ENCODE measurements at places on chromosomes 3 and 15.

GRCh38 chr15:95567686-95568085 is 762.8 kb upstream of the NR2F2 start:
- DNase-seq = no peak

DNA sequence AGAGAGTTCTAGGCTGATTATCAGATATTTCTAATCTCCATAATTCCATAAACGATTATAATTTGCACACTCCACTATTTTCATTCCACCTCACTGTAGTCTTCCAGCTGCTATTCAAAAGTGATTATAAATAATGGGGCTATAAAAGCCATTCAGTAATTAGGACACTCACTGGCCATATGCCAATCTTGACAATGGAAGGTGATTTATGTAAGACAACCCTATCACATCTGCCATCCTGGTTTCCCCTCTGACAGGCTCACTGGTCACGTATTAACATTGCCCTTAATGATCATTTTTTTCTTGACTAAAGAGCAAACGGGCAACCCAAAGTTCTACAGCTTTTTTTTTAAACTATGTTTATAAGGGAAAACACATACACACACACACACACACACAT is 402.4 kb downstream of the MAGI1 start:
- DNase-seq = no peak

GRCh38 chr15:99307735-99308134 is 56.5 kb downstream of the LRRC28 start:
- DNase-seq = no peak

- no peak for DNase-seq
Measured at GRCh38 chr15:96406701-96407100, 76.2 kb downstream of the NR2F2 start.

DNA sequence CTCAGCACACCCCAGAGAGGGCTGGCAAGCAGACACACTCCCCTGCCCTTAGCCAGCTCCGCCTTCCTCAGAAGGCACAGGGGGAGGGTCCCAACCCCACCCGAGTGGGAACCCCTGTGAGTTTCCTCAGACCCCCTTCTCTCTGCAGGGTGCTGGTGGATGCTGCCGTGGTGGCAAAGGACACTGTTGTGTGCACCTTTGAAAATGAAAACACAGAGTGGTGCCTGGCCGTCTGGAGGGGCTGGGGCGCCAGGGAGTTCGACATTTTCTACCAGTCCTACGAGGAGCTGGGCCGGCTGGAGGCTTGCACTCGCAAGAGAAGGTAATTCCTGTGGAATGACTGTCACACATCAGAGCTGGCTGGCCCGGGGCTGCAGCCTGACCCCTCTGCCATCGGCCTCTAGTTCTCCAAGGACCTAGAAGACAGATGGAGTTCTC is 149.4 kb downstream of the LRRK1 start:
- DNase-seq = no peak

DNA sequence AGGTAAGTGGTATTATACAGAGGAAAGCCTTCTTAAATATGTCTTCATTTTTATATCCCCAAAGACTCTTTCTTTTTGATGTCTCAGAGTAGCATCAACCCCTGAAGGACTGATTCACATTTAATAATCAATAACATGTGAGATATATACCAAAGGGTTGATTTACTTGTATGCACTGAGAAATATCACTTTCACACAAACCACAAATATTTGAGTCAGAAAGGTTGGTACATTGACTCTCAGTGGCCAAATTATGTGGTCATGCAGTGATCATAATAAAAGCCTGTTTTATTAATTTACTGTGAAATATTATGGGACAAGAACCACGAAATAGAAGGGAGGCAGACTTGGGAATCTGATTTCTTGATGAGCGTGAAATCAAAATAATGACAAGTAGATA is 329.0 kb downstream of the GBE1 start:
- no peak for DNase-seq

DNA sequence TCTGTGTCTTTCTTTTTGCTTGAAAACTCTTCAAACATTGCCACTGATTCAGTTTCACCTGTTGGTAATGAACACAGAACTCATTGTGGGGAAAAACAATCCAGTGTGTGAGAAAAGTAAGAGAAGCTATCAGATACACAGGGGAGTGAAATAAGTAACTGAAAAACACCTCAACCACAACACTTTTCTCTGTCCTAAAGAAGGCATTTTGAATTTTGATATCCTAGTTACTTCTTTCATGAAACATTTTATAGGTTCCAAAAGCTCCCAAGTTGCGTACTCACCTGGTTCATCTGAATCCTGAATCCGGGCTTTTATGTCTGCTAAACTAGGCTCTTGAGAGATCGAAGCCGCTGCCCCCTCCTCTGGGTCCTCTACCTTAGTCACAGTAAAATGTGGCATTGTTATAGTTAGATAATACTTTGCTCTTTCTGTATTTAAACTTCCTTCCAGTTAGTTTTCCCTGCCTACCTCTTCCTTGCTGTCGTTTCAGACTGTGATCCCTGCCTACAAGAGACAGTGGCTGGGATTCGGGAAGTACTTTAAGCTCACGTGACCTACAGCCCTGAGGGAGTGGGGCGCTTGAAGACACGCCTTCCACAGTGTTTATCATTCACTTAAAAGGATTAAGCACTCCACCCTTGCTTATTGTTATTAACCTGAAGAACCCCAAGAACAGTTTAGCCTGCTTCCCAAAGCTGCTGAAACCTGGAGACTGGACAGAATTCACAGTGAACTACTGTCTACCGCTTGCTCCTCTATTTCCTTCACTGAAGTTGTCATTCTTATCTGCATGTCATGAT is 19.1 kb downstream of the SLC12A6 start:
- DNase-seq = peak; percentile 16

DNA sequence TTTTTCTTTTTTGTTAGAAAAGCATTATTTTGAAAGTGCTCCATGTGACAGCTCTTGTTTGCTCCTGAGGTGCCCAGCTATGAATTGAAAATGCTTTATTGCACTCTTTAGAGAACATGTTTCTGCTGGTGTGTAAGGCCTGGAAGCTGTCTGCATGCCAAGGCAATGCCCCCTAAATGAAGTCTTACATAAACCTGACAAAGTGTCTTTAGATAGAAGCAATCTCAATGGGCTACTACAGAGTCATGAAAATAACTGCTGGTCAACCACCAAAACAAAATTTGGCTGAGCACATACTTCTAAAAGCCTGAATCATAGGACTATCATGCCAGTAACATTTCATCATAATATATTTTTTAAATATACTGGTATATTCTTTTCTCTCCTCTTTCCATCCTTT is 178.7 kb downstream of the THRB start:
- no peak for DNase-seq

DNA sequence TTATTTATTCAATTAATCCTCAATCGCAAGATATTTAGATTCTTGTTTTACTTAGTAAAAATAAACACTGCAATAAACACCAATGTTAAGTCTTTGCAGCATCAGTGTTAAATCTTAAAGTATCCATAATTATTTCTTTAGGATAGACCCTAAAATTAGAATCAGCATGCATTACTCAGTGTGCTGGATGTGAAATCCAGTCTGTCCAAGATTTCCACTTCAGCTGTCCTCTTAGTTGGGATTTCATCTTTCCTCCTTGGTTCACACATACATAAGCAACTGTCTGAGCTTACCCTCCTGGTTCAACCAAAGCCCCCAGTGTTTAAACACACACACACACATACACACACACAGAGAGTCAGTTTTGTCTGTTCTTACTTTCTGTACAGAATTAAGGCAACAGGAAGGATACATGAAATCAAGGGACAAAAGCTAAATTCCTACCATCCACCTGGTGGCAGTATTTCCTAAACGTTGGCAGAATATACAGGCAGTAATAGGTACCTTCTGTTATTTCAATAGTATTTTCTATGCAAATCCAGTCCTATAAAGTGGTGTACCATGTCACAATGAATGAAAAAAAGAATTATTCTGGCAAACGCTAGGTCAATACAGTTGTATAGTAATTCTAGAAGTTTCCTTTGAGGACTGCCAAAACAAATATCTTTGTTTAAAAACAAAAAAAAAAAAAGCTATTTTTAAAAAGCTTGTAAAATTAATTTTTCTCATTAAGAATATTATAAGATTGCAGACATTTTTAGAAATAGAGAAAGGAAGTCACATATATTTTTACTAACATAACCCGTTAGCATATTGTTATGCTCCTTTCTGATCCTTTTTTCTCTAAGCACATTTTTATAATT is 27.3 kb upstream of the DMXL2 start:
- DNase-seq = peak; percentile 47

DNA sequence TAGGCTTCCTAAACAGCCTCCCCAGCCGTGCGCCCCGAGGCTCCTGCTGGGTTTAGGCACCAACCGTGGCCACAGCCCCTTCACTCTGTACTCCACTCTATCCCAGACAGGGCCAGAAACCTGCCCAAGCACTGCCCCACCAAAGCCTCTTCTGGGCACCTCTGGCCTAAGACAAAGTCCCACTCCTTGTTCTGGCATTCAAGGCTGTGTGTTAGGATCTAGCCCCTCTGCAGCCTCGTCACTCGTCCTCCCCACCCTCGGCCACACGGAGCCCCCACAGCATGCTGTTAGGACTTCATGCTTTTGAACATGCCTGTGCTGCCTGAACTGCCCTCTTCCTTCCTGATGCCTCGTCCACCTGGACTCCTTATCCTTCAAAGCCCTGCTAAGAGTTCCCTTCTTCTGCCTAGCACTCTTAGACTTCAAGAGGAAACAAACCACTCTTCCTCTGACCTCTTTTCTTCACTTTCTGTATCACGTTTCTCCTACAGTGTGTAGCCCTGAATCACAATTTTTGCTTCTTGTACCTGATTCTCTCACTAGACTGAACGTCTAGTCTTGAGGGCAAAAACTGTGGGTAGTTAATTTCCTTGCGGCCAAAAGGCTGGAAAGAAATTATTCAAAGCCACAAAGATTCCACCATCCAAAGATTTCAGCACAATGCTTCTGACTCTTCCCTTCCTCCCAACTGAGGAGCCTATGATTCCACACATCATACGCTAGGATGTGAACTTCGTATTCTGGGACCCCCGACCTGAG is 28.6 kb downstream of the WNT7A start:
- DNase-seq = no peak

- no peak for DNase-seq
Measured at GRCh38 chr3:128523591-128523990, 30.6 kb upstream of the GATA2 start.

GRCh38 chr3:79148786-79149185 is 619.0 kb downstream of the ROBO1 start:
- no peak for DNase-seq

Data from NCI-H2029 treated with DMSO at 0.1 percent for 48 hours (cell line).